ENCODE measurements at places on chromosomes 7 and 10.

- no peak for DNase-seq
These were observed 49.5 kb downstream of the GNAI1 start for GRCh38 chr7:80183900-80184685.

- DNase-seq, result no peak
These were observed 12.5 kb upstream of the SFRP5 start for GRCh38 chr10:97784200-97784810.

- DNase-seq, result no peak
These were observed 30.6 kb upstream of the CNPY1 start for GRCh38 chr7:155576900-155577508.

DNA sequence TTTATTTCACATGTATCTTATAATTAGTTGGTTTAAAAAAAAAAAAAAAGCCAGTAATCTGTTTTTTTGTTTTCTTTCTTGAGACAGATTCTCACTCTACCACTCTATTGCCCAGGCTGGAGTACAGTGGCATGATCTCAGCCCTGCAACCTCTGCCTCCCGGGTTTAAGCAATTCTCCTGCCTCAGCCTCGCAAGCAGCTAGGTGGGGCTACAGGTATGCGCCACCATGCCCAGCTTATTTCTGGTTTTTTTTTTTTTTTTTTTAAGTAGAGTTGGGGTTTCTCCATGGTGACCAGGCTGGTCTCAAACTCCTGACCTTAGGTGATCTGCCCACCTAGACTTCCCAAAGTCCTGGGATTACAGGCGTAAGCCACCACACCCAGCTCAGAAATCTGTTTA, 34.1 kb upstream of the CAPZA2 start:
- no peak for DNase-seq

GRCh38 chr7:1748076-1748838, 78.2 kb downstream of the ELFN1 start:
- no peak for DNase-seq

DNA sequence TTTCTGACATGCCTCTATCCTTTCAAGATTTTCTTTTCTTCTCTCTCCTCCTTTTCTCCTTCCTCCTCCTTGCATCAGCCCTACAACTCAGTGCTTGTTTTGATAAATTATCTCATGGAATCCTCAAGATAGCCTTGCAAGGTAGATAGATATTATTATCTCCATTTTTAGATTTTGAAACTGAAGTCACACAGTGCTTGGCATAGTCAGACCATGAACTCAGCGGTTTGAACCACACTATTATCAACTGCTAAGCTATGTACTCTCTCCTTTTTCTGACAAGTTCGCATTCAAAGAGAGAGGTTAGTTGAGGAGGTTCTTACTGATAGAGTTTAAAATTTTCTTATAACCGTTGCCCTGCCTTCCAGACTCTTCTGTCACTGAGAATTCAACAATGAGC, 79.1 kb downstream of the SUGCT start:
- DNase-seq, result peak; percentile 42

DNA sequence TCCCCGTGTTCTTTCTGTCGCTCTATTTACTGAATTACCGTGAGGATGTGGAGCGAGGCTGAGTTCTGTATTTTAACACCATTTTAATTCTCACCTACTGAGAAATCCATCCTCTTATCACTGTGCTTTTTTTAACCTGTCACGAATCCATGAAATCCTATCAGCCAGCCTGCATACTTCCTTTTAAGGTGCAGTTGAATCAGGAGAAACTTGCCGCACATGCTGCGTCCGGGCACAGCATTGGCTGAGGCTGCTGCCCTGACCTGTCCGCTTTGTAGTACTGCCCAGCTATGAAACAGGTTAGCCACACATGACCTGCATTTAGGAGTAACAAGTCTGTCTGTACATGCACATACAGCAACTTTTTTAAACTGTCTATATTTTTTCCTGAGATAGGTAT, 82.5 kb downstream of the EGFR start:
- no peak for DNase-seq

DNA sequence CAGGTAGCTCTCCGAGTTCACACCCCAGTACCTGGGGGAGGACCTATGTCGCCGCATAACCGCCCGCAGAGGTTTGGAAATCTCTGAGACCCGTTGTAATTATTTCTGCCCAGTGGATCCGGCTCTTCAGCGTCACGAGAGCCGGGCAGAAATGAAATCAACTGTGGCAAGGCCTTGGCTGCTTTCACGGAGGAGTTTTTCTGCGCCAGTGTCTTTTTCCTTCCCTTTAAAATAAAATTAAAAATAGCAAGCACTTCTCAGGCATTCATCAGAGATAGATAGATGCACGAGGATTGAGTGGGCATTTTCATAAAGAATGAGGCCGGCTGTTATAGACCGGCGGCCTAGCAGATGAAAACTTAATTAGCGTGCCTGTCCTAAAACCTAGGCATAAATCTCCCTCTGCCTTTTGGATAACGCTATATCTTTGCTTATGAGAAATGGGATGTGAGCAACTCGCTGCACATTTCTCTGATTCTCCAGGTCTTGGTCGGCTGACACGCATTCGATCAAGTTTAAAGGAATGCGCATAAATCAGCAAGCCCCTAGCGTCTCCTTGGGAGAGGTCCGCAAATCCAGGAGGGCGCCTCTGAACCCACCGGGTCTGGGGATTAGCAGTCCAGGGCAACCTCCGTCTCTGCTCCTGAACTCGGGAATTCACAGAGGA, 6.4 kb downstream of the HOXA13 start:
- no peak for DNase-seq

DNA sequence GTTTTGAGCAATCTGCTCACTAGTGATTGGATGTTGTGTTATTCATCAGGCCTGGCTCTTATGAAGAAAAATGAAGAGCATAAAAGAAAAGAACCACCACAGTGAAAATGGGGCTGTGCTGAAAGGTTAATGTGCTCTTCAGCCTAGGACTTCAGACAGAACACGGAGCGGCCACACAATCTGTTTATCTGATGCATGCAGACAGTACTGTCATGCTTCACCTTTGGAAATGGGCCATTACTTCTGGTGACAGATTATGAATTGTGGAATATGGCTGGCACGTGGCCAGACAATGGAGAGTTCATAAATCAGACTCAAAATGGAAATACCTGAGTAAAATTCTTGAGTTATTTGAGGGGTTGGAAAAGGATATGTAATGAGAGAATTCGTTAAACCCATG, 86.0 kb upstream of the NOBOX start:
- DNase-seq, result no peak

DNA sequence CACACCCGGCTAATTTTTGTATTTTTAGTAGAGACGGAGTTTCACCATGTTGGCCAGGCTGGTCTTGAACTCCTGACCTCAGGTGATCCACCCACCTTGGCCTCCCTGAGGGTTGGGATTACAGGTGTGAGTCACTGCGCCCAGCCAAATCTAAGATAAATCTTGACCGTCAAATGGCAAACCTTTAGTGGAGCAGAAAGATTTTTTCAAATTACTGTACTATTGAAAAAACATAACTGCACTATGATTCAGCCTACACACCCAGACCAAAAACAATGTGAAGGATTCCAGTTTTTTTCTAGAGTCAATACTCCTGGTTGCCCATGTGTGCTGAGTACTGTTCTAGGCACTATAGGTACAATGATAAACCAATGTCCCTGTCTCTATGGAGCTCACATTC, 33.9 kb upstream of the SVIL start:
- DNase-seq, result peak; percentile 73

DNA sequence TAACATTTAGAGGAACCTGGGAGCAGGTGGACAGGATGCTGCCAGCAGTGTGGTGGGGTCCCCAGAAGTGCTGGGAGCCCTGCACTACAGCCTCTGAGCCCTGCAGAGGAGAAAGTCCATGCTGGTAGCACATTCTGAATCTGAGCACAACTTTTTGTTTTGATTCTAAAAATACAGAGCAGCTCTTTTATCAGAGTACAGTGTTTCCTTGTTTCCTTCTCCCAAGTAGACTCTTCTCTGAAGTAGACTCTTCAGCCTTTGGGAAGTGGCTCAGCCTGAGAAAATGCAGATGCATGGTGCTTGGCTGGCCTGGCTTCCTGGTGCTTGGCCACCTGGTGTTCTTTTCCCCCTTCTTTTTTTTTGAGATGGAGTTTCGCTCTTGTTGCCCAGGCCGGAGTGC, 9.1 kb downstream of the ADCY1 start:
- DNase-seq, result no peak

GRCh38 chr10:93028883-93029282, 31.7 kb upstream of the CYP26C1 start:
- peak; percentile 60 for DNase-seq

- DNase-seq, result no peak
These were observed 125.5 kb downstream of the TNS3 start for GRCh38 chr7:47456210-47456955.

- DNase-seq, result no peak
These were observed 105.7 kb upstream of the INSIG1 start for GRCh38 chr7:155191901-155192478.

DNA sequence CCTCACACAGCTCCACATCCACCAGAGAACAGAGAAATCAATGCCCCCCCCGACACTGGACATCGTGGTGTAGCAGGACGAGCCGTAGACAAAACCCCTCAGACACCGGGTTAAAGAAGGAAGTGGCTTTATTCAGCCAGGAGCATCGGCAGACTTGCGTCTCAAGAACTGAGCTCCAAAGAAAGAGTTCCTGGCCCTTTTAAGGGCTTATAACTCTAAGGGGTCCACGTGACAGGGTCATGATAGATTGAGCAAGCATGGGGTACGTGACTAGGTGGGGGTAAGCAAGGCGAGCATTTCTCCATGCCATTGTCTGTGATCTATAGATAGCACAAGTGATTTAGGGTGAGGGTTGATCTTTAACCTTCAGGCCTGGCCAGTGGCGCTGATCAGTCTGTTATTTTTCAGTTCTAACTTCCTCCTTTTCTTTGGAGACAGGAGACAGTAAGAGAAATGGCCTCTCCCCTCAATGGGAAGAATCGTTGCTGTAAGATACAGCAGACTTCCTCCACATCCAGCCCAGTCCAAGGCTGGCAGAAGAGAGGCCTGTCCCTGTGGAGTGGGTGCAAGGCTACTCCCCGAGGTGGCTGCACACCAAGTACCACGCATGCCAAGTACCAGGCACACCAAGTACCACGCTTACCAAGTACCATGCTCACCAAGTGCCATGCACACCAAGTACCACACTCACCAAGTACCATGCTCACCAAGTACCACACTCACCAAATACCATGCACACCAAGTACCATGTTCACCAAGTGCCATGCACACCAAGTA, 19.5 kb upstream of the PPP2R2D start:
- DNase-seq, result no peak

DNA sequence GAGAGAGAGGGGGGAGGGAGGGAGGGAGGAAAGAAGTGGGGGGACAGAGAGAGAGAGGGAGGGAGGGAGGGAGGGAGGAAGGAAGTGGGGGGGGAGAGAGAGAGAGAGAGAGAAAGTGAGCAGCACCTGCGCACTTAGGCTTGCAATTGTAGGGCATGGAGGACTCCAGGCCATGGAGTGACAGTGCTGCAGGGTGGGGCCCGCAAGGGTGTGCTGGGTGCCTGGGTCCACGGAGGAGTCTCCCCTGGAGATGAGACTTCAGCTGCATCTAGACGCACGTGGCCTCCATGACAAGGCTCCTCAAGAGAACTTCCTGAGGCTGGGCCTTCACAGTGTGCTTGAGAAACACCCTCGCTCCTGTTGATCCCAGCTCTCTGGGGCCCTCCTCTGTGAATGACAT, 44.5 kb downstream of the CLRN3 start:
- no peak for DNase-seq

DNA sequence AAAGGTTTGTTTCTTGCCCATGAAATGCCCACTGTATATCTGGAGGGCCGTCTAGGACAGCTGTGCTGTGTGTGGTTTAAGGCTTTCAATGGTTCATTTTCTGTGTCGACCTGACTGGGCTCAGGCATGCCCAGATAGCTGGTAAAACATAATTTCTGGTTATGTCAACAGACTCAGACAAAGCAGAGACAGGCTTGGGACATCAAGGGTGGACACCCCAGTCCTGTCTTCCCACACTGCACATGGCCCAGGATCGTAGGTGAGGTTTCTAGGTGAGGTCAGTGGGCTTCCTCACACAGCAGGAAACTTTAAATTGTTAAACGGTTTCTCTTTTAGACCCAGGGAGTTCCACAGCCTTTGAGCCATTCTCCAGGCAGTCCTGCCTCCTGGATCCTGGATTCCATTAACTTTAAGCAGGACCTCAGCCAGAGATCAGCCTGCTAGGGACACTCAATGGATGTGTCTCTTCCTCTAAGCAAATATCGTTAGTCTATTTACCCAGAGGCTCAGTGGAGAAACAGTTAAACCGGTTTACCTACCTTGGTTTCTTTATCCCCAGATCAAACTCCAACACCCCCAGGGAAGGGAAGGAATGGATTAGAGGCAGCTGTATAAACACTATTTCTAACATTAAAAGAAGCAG, 66.4 kb downstream of the ST8SIA6 start:
- DNase-seq, result peak; percentile 24

GRCh38 chr10:69061305-69062161, 26.4 kb upstream of the SRGN start:
- peak; percentile 99 for DNase-seq

GRCh38 chr10:124003070-124003419, 90.4 kb downstream of the CHST15 start:
- no peak for DNase-seq

DNA sequence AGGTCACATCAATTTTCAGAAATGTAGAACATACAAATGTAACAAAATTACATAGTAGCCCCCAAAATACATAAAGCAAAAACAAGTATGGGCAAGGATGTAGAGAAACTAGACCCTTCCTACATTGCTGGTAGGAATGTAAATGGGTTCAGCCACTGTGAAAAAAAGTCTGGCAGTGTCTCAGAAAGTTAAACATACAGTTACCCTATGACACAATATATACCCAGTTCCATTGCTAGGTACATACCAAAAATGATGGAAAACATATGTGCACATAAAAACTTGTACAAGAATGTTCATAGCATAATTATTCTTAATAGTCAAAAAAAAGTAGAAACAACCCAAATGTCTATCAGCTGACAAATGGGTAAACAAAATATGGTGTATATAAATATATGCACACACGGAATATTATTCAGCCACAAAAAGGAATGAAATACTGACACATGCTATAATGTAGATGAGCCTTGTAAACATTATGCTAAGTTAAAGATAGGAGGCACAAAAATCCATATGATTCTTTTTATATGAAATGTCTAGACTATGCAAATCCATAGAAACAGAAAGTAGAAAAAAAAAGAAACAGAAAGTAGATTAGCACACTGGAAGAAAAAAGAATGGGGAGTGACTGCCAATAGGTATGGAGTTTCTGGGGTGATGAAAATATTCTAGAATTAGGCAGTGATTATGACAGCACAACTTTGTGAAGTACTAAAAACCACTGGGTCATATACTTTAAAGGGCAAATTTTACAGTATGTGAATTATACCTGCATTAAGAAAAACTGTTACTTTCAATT, 13.5 kb downstream of the HERPUD2 start:
- no peak for DNase-seq

DNA sequence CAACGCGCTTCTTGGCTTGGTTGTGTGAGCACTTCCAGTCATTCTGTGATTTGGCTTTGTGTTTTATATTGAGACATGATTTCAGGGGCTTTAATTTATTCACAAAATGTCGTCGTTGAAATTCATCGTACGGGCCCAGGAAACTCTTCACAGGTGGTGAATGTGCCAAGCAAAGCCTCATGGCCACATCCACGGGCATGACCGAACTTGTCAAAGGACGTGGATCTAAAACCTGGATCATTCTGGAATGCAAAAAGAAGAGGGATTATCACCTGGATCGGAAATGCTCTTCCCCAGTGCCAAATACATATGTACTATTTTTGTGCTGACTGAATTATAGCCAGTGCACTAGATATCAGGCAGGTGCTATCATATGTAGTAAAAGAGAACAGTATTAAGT, 2.2 kb downstream of the PPP1R3C start:
- DNase-seq, result no peak

All from fibroblast of the aortic adventitia (primary cell).